ENCODE measurements at places on chromosomes 13 and 19.
A peak's percentile ranks its signal among the peaks of the same experiment; 100 is the strongest.

GRCh38 chr13:47289567-47289966 lies 392.7 kb upstream of the HTR2A start:
- no peak for DNase-seq

DNA sequence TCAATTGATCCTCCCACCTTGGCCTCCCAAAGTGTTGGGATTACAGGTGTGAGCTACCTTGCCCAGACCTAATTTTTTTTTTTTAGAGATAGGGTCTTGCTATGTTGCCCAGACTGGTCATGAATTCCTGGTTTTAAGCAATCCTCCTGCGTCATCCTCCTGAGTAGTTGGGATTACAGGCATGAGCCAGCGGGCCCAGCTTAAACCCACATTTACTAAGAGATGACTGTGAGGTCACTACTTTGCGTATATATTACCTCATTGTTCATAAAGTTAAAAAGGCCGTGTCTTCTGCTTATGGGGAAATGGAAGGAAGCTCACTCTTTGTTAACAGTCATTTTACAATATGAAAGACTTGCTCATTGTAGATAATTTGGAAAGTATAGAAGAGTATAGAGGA lies 39.6 kb upstream of the C1QTNF9 start:
- peak; percentile 81 for DNase-seq

- DNase-seq: peak; percentile 69
Measured at GRCh38 chr13:42532561-42533335, 41.2 kb upstream of the TNFSF11 start.

- no peak for DNase-seq
Measured at GRCh38 chr13:72875233-72875632, 93.3 kb downstream of the PIBF1 start.

- no peak for DNase-seq
Measured at GRCh38 chr19:44611812-44612295, 1.5 kb upstream of the IGSF23 start.

DNA sequence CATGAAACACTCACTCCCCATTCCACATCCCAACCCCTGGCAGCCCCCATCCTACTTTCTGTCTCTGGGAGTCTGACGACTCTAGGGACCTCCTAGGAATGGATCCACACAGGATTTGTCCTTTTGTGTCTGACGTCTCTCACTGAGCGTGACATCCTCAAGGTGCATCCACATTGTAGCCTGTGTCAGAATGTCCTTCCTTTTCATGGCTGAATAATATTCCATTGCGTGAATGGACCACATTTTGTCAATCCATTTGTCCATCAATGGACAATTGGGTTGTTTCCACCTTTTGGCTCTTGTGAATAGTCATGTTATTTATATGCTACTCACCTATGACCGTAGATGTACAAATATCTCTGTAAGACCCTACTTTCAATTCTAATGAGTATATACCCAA lies 16.8 kb upstream of the NMRK2 start:
- no peak for DNase-seq

- no peak for DNase-seq
Measured at GRCh38 chr13:36918246-36919131, 1.5 kb downstream of the SMAD9 start.

DNA sequence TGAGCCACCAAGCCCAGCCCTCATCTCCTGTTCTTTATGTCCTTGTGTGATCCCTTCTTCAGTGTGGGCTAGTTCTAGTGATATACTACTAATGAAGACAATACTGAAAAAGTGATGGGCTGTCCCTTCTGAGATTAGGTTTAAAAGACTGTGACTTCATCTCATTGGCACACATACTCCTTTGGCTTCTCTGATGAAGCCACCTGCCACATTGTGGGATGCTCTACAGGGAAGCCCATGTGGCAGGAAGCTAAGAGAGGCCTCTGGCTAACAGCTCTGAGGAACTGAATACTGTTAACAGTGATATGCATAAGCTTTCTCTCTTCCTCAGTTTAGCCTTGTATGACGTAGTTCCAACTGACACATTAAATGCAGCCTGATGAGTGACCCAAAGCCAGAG lies 13.6 kb downstream of the CSNK1A1L start:
- no peak for DNase-seq

DNA sequence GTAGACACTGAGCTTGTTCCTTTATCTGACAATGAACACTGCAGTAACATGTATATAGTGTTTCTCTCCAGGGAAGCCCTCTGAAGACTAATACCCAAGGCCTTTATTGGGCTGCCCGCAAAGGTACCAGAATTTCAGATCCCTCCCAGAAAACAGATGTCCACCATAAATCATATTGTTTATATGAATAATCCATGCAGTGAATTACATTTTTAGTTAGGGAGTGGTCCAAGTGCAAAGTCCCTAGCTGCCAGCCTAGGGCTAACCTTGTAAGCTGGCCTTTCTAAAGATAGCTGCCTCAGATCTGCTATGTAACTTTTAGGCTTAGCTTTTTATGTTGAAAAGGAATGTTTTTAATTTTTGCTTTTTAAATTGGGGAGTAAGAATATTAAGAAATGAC lies 44.7 kb downstream of the TDRD3 start:
- no peak for DNase-seq

DNA sequence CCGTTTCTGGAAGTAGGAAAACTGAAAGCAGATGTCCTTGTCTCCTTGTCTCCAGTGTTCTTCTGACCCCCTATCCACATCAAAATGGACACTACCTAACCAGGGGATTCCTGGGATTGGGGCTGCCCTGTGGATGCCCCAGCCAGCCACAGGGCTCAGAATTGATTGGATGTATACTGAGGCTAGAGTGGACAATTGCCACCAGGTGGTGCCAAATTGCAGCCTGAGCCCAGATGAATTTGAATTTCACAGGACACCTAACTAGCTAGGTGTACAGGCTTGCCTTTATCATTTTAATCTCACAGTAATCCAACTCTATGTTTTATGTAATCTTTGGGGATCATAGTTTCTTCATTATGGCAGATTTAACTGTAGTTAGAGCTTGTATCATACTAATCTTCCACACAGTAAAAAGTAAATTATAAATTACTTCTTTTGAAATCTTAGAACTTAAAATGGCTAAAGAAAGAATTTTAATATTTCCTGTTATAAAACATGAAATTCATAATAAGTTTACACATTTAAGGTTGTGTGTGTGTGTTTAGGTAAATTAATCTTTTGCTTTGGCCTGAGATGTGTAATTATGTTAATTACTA lies 58.0 kb downstream of the PIBF1 start:
- DNase-seq: peak; percentile 28

DNA sequence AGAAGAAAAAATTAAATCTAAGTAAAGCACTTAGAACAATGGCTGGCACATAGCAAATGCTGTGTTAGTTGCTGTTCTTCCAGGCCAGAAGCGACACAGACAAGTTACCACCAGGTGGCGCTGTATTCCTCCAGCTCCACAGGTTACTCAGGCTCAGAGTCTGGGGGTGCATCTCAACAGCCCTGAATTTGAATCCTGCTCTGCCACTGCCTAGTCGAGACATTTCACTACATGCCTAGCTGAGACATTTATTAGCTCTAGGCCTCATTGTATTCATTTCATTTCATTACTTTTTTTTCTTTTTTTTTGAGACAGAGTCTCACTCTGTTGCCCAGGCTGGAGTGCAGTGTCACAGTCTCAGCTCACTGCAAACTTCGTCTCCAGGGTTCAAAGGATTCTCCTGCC lies 16.4 kb upstream of the CYP2B6 start:
- DNase-seq: peak; percentile 86

DNA sequence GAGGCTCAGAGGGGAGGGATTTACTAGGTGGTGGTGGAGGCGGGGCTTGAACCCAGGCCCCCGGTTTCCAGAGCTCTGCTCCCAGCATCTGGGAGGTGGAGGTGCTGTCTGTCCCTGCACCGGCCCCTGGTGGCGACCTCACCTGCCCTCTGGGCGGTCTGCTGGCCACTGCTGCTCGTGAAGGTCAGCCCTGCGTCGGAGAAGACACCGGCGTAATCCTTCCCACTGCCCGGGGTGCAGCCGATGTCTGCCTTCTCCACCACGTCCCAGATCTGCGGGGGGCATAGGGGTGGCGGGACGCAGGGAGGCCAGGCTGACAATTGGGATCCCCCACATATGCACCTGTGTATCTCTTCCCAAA lies 12.8 kb downstream of the C3 start:
- DNase-seq: no peak

- no peak for DNase-seq
Measured at GRCh38 chr13:34857558-34858325, 84.3 kb upstream of the NBEA start.

GRCh38 chr13:78376822-78377221 lies 226.5 kb downstream of the POU4F1 start:
- no peak for DNase-seq

- DNase-seq: no peak
Measured at GRCh38 chr13:33838647-33839046, 20.7 kb downstream of the RFC3 start.
